ENCODE measurements at places on chromosomes 4 and X. TPM values are rescaled to one million over a fixed set of nuclear protein-coding genes. Genes with fewer than 3 reads are reported as not detected.

The ZNF630 gene
- total RNA-seq: 2.3 TPM

The TRIM61 gene
- not detected for total RNA-seq

The ODAPH gene
- total RNA-seq: not detected

The GAGE12H gene
- not detected for total RNA-seq

The DUX4 gene
- not detected for total RNA-seq

The IL2RG gene
- not detected for total RNA-seq

The ADGRG2 gene
- not detected for total RNA-seq

The USP17L18 gene
- total RNA-seq: not detected

The CTAG1B gene
- total RNA-seq: not detected

The UFSP2 gene
- total RNA-seq: 38.9 TPM

The USP17L26 gene
- total RNA-seq: not detected

The FSTL5 gene
- total RNA-seq: not detected

The IL13RA1 gene
- total RNA-seq: 47.9 TPM

The LARP7 gene
- total RNA-seq: 19.1 TPM

The GLRA3 gene
- total RNA-seq: not detected

The PCDH7 gene
- total RNA-seq: 19.7 TPM

The NWD2 gene
- total RNA-seq: not detected

The CXCL6 gene
- 3.0 TPM for total RNA-seq

The UNC5C gene
- 0.18 TPM for total RNA-seq

The CENPI gene
- 44.7 TPM for total RNA-seq

The TRPC3 gene
- total RNA-seq: 0.07 TPM

The ZNF141 gene
- total RNA-seq: 11.6 TPM

The CACNA1F gene
- total RNA-seq: not detected

The SPINK2 gene
- not detected for total RNA-seq

The DCAF12L2 gene
- total RNA-seq: not detected

The HTR2C gene
- total RNA-seq: not detected

The SOWAHD gene
- not detected for total RNA-seq

The KLB gene
- total RNA-seq: not detected

The AVPR2 gene
- not detected for total RNA-seq

The PACRGL gene
- total RNA-seq: 31.7 TPM

The CLDN34 gene
- total RNA-seq: 0.26 TPM

The VSIG1 gene
- 0.71 TPM for total RNA-seq

The TBL1X gene
- 20.1 TPM for total RNA-seq

The PARM1 gene
- 0.04 TPM for total RNA-seq

The VEGFC gene
- total RNA-seq: 18.9 TPM

The DMRTC1B gene
- not detected for total RNA-seq

The TEC gene
- total RNA-seq: 0.81 TPM

The FREM3 gene
- total RNA-seq: 0.18 TPM

The SLIT2 gene
- 10.1 TPM for total RNA-seq

The GPRASP1 gene
- total RNA-seq: 1.1 TPM

The IL3RA gene
- total RNA-seq: 28.2 TPM

The ATP1B4 gene
- total RNA-seq: not detected

The KIAA1210 gene
- not detected for total RNA-seq

The NDNF gene
- not detected for total RNA-seq

The BEX5 gene
- 3.5 TPM for total RNA-seq

The IRS4 gene
- total RNA-seq: not detected

The GAGE2A gene
- not detected for total RNA-seq

Data from pulmonary artery endothelial cell (primary cell).